Lower leg skin (tissue), 4 donors: ENCODE measurements at places on chromosomes 4 and X.

- DNase-seq = no peak
These were observed 35.5 kb downstream of the HTRA3 start for GRCh38 chr4:8304827-8305695.

- DNase-seq = no peak
These were observed 21.1 kb downstream of the FHIP1A start for GRCh38 chr4:151429957-151430570.

- DNase-seq = no peak
These were observed 146.1 kb downstream of the PDHA2 start for GRCh38 chr4:95985791-95986550.

GRCh38 chr4:94564252-94564651 is 112.5 kb downstream of the PDLIM5 start:
- DNase-seq = no peak

GRCh38 chr4:23890369-23891063 is 669 bp upstream of the PPARGC1A start:
- no peak for DNase-seq
